ENCODE measurements at places on chromosomes 1 and 21.

GRCh38 chr21:32569261-32570230, 15.8 kb downstream of the TCP10L start:
- DNase-seq: peak; percentile 79

DNA sequence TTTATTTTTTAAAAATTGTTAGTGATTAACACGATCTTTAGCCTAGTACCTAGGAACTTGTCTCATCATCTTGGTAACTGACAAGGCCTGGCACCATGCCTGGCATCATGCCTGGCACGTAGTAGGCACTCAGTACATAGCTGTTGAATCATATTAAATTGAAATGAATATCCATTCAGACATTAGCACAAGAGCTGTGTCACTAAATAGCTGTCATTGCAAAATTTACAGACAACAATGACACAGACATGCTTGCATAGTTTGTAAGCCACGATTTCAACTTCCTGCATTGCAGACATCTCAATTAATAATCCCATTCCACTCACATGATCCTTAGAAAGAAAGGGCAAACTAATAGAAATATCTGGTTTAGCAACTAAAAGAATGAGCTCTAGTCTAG, 15.4 kb upstream of the PHACTR4 start:
- peak; percentile 63 for DNase-seq

- no peak for DNase-seq
Observed at GRCh38 chr1:22575532-22576149, 12.4 kb downstream of the EPHA8 start.

- no peak for DNase-seq
Observed at GRCh38 chr1:25145775-25146393, 86.4 kb downstream of the SYF2 start.

DNA sequence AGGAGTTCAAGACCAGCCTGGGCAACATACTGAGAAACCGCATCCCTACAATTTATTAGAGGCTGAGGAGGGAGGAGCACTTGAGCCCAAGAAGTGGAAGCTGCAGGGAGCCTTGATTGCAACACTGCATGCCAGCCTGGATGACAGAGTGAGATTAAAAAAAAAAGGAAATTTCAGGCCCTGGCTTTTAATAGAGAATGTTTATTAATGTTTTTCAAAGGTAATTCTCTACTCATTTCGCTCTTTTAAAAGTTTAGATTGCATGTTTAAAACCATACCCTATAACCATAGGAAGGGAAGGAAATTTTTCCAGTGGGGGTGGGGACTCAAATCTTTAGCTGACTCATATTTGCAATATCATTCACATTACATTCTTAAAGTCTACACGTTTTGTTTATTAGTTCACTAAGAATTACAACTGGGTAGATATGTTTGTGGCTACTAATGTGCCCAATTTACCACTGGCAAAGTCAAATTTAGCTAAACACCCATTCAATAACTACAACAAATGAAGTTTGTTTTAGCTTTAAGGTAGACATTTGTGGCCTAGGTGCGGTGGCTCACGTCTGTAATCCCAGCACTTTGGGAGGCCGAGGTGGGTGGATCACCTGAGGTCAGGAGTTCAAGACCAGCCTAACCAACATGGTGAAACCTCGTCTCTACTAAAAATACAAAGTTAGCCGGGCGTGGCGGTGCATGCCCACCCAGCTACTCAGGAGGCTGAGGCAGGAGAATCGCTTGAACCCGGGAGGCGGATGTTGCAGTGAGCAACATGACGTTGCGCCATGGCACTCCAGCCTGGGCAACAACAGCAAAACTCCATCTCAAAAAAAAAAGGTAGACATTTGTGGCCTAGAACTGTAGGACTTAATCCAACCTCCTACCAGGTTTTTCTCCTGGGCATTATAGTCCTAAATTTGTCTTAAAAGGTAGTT, 5.0 kb downstream of the KDM5B start:
- DNase-seq: peak; percentile 55

DNA sequence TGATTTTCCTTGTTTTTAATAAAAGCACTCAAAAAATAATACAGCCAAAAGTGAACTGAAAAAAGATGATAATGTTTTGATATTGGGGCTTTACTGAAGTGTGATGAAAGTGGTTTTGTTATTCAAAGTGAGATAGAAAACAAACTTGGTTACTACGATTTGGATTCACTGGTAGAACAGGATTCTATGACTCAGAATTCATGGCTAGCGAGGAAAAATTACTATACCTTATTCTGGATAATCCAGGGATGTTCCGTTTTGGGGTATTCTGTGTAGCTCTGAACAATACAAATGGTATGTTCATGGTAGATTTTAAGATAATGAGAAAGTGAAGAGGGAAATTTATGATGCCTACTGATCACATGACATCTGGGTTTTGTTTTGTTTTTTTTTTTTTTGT, 117.7 kb downstream of the NRDC start:
- DNase-seq: no peak

- DNase-seq: no peak
Observed at GRCh38 chr1:15330028-15330427, 79.7 kb upstream of the EFHD2 start.

GRCh38 chr1:26768755-26769154, 19.0 kb upstream of the PIGV start:
- peak; percentile 73 for DNase-seq

Measured in fibroblast of mammary gland (primary cell).